ENCODE measurements at places on chromosomes 3 and 15.

- DNase-seq: no peak
Measured at GRCh38 chr3:104961851-104962250, 404.9 kb upstream of the ALCAM start.

DNA sequence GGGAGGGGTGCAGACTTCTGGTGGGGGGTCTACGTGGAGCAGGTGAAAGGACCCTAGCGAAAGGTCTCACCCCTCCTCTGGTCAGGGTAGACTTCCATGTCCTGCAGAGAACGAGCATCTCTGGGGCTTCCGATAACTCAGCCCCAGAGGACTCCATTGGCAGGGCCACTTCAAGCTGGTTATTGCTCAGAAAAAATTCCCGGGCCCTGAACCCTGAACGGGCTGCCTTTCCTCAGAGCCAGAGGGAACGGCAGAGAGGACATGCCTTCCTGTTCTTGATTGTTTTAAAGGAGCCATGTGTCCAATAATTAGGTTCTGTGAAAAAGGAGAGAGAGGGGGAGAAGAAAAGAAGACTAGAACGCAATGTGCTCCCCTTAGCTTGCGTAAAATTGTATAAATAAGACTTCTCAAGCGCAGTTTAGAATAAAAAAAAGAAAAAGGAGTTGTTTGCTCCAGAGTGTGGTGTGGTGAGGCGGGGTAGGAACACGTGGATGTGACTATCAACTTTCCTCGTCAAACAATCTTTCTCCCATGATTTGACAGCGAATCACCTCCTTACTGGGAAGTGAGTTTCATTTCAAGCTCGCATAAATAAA is 193.4 kb upstream of the UBE2E1 start:
- no peak for DNase-seq

DNA sequence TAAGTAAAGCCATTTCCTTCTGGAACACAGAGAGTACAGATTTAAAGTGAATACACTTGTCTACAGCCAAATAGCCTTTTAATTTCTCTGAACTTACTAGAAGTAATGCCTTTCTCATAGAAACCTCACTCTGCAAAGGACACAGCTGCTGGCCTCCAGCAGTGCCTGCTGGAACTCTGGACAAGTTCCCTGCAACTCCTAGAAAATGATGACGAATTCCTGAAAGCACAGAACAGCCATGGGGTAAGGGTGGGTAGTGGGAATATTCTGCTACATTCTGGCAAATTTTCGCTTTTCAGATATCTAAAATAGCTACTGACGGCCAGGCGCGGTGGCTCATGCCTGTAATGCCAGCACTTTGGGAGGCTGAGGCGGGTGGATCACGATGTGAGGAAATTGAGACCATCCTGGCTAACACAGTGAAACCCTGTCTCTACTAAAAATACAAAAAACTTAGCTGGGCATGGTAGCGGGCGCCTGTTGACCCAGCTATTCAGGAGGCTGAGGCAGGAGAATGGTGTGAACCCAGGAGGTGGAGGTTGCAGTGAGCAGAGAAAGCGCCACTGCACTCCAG is 34.4 kb downstream of the RYK start:
- no peak for DNase-seq

- DNase-seq: no peak
Measured at GRCh38 chr3:11053926-11054503, 61.5 kb downstream of the SLC6A1 start.

- no peak for DNase-seq
Measured at GRCh38 chr3:188021041-188021440, 132.9 kb upstream of the LPP start.

DNA sequence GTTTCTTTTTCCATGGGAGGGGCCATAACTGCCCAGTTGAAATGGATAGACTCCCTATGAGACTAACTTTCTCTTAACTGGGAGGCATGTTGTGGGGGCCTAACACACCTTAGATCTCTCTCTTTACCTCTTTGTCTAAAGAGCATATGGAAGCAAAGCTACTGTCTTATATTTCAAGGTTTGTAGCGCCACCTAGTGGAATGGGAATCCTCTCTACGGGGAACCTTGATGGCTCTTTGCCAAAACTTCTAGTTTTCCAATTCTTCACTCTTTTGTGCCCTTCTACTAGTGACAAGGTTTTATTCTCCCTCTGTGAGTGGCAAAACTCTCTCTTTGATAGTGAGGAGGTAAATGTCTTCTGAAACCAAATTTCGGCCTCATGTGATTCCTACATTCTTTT is 1030.4 kb upstream of the CADM2 start:
- no peak for DNase-seq

- no peak for DNase-seq
Measured at GRCh38 chr3:96236522-96236921, 577.9 kb upstream of the EPHA6 start.

GRCh38 chr3:17231537-17232261 is 346.9 kb downstream of the PLCL2 start:
- no peak for DNase-seq

- DNase-seq: no peak
Measured at GRCh38 chr15:101162701-101163483, 89.0 kb downstream of the CHSY1 start.

- no peak for DNase-seq
Measured at GRCh38 chr3:108131475-108132134, 40.8 kb upstream of the CD47 start.

DNA sequence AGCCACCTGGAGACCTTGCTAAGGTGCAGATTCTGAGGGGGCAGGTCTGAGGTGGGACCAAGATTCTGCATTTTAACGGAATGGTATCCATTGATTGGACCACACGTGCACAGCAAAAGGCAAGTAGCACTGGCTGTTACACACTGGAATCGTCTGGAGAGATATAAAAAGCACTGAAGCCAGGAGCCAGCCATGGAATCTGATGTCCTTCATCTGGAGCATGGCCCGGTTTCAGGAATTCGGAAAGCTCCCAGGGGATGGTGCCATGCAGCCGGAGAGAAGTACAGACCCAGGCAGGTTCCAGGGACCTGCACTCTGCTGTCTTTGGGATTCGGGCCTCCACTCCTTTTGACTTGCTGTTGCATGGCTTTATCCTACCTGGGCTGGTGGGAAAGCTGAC is 28.8 kb upstream of the PRR20G start:
- DNase-seq: no peak

DNA sequence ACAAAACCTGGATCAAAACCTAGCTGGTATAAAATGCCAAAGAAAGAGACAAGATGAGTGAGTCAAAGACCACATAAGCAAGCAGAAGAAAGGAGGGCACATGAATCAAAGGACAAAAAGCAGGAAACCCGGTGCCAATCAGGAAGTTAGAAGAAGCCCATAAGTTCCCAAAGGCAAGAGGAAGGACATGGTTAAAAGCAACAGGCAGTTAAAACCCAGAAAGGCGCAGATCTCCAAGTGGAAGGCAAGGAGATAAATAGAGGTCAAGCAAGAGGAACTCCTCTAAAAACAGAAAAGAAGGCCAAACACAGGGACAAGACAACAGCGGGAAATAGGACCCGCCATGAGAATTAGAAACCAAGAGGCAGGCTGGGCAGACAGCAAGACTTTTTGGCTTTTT is 4.4 kb downstream of the TMOD2 start:
- DNase-seq: no peak

DNA sequence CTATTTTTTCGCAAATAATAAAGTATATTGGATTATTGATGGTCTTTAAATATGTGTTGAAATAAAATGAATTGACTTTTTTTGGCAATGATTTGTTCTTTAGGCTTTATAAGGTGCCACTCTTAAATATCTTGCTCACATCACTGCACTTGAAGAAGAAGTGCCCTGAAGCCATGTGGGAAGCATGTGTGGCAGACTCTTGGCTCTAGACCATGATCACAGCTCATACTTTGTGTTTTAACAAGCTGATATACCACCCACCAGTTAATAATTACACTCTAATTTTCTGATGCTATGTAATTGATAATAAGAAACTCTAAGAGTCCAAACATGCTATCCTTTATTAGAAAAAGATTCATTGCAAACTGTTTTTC is 52.1 kb upstream of the TGFBR2 start:
- DNase-seq: no peak

DNA sequence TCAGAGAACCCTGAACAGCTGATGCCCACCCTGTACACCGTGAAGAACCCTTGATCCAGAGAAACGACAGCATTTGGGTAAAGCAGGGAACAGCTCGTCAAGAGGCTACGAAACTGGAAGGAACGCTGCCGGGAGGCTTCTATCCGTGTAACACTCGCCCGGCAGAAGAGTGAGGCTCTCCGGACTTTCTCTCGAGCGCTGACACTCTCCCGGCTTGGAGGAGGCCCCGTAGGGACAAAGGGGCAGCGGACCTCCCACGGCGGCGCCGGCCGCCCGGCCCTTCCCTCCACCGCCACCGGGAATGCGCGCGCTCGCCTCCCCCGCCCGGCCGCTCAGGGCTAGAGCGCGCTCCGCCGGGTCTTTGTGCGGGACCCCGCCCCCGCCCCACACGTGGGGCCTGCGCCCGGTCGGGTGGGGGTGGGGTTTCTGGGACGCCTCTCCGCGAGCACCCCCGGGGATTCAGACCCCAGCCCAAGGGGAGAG is 1.7 kb downstream of the HYAL2 start:
- no peak for DNase-seq

DNA sequence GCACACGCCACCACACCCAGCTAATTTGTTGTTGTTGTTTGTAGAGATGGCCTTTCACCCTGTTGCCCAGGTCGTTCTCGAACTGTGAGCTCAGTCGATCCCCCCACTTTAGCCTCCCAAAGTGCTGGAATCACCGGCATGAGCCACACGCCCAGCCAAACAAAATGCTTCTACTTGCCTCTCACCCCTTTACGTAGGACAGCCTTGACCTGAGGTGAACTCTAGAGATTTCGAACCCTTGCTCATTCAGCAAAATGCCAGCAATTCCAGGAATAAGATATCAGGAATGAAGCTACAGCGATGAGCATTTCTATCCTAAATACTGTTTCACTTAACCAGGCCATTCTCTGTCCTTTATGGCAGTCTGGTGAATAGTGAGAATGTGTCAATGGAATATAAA is 135.0 kb downstream of the LRRK1 start:
- no peak for DNase-seq

DNA sequence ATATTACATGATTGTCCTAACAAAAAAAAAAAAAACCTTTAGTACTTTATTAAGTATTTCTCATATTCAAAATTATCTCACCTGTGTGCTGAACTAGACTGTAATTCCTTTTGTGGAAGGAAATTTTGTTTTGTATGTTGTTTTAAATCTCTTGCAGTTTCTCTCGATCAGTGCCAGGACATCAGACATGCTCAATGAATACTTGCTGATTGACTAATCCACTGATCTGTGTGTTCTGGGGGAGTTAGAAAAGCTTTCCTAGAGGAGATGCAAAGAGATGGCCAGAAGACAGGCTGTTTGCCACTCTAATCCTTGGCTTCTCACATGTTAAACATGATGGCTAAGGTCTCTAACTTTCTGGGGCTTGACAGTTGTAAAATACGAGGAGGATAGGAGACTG is 233.3 kb upstream of the NR2E3 start:
- DNase-seq: no peak

- DNase-seq: no peak
Measured at GRCh38 chr3:122985539-122985938, 42.0 kb downstream of the SEMA5B start.

GRCh38 chr3:152209776-152210175 is 59.0 kb upstream of the MBNL1 start:
- DNase-seq: no peak

DNA sequence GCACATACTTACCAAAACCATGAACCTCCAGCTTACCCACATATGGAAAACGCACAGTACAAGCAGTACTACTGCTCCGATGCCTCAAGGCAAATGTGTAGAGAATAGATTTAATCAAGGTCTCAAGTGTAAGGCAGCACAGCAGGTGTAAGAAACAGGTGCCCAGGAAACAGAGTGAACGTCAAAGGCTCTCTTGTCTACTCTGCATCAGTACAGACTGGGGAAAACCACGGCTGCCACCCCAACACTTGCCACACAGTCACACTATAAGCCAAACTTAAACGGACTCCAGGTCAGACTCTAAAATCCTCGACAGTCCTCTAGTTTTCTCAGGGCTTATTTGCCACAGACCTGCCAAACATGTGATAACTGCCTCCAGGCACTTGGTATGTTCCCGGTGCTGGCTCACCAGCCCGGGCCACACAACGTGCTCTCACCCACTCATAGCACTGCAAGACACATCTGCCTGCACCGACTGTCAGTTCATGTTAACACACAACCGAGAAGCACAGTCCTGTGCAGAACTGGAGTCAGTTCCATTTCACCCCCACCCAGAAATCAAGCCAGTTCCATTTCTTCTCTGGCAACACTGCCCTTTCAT is 30.6 kb downstream of the ABCC5 start:
- no peak for DNase-seq

- no peak for DNase-seq
Measured at GRCh38 chr3:34078418-34078817, 280.0 kb downstream of the PDCD6IP start.

DNA sequence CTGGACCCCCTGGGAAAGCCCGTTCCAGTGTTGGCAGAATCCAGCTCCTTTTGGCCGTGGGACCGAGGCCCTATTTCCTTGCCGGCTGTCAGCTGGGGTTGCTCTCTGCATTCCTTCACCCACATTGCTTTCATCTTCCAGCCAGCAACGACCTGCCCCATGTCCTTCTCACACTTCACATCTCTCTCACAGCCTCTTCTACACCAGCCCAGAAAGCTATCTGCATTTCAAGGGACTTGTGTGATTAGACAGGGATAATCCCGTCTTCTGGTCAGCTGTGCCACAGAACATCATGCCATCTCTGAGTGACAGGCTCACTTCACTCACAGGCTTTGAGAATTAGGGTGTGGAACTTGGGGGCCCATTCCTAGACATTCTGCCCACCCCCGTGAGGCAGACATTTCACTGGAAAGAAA is 16.4 kb downstream of the EFCC1 start:
- DNase-seq: no peak

DNA sequence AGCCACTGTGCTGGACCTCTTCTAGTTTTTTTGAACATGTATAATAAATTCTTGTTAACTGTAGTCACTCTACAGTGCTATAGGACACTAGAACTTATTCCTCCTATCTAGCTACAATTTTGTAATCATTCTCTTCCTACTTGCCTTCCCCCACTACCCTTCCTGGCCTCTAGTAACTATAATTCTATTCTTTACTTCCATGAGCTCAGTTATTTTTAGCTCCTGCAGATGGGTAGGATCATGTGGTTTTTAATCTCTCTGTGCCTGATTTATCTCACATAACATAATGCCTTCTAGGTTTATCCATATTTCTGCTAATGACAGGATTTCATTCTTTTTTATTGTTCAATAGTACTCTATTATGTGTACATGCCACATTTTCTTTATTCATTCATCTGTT is 113.2 kb upstream of the FGF7 start:
- no peak for DNase-seq

DNA sequence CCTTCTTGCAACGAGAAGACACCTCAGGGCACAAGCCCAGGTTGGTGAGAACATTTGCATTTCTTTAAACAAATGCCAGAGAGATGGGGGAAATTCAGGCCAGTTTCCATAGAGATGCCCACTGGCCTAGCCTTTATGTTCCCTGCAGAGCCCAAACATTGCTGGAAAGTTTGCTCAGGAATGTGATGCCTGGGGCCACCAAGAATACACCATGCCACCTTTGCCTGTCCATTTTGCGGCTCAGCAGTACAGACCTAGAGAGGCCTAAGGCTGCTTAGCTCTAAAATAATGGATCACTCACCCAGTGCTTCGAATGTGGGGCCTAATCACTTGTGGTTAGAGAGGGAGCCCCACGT is 210.0 kb downstream of the RPLP1 start:
- DNase-seq: no peak
